ENCODE measurements at places on chromosomes 7 and 10. TPM values are rescaled to one million over a fixed set of nuclear protein-coding genes. Genes with fewer than 3 reads are reported as not detected.

The SPDYE16 gene
- 1.2 TPM for polyA plus RNA-seq

DNA sequence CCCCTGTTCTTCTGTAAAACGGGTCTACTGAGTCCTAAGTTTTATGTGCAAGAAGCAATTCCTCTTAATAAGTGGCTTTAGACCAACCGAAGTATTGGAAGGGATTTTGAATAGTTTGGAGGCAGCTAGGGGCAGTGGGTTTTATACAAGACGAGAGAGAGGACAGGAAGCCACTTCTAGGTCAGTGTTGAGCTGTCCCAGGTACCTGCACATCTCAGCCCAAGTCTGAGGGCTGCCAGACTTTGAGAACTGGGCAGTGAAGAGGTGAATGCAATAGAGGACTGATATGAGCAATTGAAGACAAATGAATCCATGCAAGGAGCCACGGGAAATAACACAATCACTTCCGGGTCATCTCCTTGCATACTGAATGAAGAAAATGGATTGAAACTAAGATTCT lies 273.5 kb downstream of the KLF6 start:
- DNase-seq, result no peak

DNA sequence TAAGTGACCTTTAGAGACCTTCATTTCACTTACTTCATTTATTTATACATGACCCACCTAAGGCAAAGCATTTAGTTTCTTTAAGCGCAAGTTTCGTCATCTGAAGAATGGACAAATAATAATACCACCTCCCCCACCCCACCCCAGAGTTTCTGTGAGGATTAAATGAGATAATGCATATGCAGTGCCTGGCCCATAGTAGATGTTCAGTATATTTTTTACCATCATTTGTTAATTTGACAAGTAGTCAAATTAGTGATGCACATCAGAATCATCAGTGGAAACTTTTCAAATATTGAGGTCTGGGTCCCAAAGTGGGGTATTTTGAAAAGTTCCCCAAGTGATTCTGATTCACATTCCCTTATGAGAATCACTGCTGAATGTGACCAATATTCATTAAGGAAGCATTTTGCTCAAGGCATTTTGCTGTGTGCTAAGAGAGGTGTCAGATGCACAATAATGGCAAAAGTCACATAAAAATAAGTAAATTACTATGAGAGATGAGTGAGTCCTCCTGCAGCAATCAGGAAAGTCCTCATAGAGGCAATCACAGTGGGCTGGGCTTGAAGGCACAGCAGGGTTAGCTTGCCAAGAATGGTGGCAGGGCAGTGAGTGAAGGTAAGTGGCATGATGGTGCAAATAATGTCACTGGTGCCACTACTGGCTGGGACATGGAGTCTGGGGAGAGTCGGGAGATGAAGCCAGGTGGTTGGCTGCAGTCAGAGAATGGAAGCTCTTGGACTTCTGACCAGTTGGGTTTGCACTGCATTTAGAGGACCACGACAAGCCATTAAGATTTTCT lies 244.1 kb downstream of the PTEN start:
- DNase-seq, result no peak

DNA sequence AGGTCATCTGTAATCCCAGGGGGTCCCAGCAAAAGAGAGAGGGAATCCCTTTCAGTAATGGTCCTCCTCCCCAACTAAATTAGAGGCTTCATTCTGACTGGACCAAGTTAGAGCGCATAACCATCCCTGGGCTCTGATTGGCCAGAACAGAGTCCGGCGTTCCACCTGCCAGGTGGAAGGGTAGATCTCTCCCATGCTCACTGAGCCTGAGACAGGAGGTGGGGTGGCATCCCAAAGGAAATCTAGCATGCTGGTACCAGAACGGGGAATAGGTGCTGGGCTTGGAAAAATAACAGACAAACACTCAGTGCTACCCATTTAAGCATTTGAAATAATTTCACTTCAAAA lies 21.0 kb upstream of the TSPAN33 start:
- DNase-seq, result no peak

- no peak for DNase-seq
Observed at GRCh38 chr10:18723801-18724200, 64.6 kb downstream of the ARL5B start.

DNA sequence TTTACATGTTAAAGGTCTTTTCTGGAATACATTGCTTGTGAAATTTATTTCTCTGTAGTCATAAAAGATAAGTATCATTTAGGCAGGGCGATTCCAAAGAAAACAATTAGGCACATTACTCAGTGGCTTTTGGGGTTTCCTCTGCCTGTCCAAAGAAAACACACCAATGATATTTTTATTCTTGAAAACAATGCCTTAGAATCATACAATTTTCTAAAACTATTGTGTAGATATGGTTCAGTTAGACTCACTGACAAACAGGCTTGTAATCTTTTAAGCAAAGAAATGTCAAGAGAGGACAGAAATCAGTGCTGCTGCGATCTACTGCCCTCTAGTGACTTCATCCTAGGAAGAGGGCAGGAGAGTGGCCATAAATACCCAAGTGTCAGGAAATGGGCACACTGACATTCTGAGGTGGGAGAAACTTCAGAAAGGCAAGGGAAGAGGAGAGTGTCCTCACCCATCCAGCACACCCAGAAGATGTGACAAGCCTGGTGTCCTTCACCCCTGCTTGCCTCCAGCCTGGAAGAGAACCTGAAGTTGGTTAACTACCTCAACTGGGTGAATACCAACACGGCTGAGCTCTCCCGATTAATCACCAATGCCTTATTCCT lies 120.5 kb downstream of the GALNT11 start:
- peak; percentile 33 for DNase-seq

- no peak for DNase-seq
Observed at GRCh38 chr10:43644252-43644651, 4.4 kb downstream of the ZNF32 start.

All from large intestine (tissue), 12 donors.